ENCODE measurements at places on chromosomes 2 and 18.

DNA sequence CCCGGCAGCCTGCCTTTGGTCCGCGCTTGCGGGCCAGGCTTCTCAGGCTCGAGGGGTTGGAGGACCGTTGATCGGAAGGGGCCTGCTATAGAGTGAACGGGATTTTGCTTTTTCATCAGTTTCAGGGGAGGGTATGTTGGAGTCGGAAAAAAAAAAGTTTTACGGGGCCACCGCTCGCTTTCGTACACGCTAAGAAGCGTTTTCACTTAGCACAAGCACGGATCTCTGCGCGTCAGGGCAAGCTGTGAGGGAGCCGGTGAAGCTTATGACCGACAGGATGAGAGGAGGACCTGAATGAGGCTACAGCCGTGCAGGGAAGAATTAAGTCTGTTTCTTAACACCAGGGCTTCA, 443 bp downstream of the CPSF3 start:
- peak; percentile 64 for DNase-seq

GRCh38 chr2:44367591-44367990, 5.8 kb downstream of the CAMKMT start:
- DNase-seq, result no peak

- no peak for DNase-seq
Measured at GRCh38 chr2:38743672-38744398, 7.3 kb downstream of the SRSF7 start.

- no peak for DNase-seq
Measured at GRCh38 chr2:101175991-101176390, 24.8 kb upstream of the TBC1D8 start.

GRCh38 chr2:206408323-206409320, 34.7 kb upstream of the ADAM23 start:
- peak; percentile 65 for DNase-seq

GRCh38 chr18:50113726-50114125, 81.2 kb downstream of the MYO5B start:
- DNase-seq, result no peak

DNA sequence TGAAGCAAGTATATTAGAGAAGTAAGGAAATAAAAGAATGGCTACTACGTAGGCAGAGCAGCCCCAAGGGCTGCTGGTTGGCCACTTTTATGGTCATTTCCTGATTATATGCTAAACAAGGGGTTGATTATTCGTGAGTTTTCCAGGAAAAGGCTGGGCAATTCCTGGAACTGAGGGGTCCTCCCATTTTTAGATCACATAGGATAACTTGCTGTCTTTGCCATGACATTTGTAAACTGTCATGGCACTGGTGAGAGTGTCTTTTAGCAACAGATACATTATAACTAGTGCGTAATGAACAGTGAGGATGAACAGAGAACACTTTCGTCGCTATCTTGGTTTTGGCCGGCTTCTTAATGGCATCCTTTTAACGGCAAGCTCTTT, 2.6 kb upstream of the UBE2F start:
- DNase-seq, result no peak

- DNase-seq, result no peak
Measured at GRCh38 chr18:49251451-49251850, 209.0 kb downstream of the DYM start.

DNA sequence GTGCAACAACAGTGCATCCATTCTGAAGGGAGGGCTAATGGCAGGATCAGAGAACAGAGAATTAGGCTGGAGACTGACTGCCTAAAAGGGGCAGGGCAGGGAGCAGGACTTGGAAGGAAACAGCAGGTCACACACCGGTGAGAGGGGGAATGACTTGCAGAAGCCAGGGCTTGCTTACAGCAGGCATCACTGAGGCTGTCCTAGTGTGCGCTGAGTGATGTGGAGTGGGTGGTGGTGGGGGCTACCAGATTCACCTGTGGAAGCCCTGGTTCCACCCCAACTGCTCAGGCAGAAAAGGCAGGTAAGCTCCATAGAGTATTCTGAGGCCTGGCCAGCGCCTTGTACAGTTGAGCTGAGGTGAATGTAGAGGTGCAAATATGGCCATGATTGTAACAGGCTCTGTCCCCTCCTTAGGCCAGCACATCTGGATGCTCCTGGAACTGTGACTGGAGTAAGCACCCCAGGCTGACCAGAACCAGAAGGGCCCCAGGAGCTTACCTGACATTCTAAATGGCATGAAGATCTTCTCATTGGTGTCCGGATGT, 49.4 kb downstream of the SFXN5 start:
- DNase-seq, result no peak

Measured in GM12865 (cell line).